ENCODE measurements at places on chromosomes 7 and 10. TPM values are rescaled to one million over a fixed set of nuclear protein-coding genes. Genes with fewer than 3 reads are reported as not detected.

GRCh38 chr7:27897001-27897400, 157.0 kb downstream of the TAX1BP1 start:
- peak; percentile 23 for DNase-seq

DNA sequence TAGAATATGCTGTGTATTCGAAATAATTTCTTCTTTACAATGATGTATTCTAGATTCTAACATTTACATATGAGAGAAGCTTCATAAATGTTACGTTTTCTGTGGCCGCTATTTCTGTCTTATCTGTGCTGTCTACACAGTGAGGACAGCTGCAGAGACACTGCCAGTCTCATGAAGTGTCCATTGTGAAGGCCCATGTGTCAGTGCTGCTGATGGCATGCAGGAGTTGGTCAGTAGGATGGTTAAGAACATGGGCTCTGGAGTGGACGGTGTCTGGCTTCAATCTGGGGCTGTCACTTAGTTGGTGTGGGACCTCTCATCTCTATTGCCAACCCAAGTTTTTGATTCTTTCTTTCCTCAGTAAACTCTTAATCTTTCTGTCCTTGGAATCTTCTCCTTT, 137.3 kb downstream of the SDK1 start:
- DNase-seq: no peak

GRCh38 chr7:610141-610530, 90.5 kb upstream of the PDGFA start:
- DNase-seq: no peak

GRCh38 chr7:85823396-85824080, 636.7 kb upstream of the SEMA3D start:
- no peak for DNase-seq

- peak; percentile 33 for DNase-seq
Measured at GRCh38 chr7:112205343-112206237, 609 bp downstream of the DOCK4 start.

DNA sequence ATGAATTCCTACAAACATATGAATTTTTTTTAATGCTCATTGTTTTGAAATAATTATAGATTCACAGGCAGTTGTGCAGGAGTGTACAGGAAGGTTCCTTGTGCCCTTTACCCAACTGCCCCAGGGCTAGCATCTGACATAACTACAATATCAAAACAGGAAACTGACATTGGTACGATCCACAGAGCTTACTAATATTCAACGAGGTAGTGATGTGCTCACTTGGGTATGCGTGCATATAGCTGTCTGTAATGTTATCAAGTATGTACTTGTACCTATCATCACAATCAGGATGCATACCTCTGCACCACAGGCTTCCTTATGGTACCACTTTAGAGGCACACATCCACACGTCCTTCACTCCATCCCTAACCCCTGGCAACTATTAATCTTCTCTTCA, 68.3 kb downstream of the BMS1 start:
- no peak for DNase-seq

DNA sequence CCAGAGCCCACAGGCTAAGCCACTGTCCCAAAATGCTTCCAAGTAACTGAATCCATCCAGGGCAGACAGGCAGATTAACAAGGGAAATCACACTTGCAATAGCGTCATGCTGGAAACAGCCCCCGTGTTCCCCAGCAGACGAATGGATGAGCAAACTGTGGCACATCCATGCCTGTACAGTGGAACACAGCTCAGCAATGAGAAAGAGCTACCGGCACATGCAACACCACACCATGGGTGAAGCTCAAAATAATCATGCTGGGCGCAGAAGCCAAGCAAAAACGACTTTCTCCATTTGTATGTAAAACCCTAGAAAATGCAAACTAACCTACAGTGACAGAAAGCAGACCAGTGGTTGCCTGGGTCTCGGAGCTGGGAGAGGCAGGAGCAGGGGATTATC, 153.1 kb downstream of the SLIT1 start:
- no peak for DNase-seq

- DNase-seq: no peak
Measured at GRCh38 chr10:77162697-77163096, 474.9 kb downstream of the KCNMA1 start.

DNA sequence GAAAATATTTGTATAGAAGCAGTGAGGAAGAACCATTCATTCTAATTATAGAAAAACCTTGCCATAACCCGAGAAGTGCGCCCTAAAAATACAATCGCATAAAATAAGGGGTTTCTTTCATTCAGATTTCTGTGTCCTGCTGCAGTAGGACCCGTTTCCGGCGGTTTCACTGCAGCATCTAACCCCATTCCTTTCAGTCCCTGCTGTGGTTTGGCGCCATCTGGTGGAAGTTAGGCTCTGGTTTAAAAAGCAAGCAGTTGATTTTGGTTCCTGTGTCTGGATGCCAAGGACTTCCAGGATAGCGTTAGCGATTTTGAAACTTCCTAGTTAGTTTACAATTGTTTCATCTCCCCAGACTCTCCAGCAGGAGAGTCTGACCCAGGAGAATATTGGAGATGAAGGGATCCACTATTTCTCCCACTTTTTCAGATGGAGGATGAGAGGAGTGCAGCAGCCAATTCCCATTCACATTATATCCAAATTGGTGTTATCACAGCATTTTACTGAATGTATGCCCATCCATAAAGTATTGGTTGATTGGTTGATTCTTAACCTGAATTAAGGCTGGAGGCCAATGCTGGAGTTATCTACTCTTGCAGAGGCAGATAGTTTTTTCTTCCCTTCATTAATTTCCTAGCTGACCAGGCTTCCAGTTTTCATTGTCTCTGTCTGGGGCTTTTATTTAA, 128.8 kb upstream of the CACNA2D1 start:
- peak; percentile 73 for DNase-seq

DNA sequence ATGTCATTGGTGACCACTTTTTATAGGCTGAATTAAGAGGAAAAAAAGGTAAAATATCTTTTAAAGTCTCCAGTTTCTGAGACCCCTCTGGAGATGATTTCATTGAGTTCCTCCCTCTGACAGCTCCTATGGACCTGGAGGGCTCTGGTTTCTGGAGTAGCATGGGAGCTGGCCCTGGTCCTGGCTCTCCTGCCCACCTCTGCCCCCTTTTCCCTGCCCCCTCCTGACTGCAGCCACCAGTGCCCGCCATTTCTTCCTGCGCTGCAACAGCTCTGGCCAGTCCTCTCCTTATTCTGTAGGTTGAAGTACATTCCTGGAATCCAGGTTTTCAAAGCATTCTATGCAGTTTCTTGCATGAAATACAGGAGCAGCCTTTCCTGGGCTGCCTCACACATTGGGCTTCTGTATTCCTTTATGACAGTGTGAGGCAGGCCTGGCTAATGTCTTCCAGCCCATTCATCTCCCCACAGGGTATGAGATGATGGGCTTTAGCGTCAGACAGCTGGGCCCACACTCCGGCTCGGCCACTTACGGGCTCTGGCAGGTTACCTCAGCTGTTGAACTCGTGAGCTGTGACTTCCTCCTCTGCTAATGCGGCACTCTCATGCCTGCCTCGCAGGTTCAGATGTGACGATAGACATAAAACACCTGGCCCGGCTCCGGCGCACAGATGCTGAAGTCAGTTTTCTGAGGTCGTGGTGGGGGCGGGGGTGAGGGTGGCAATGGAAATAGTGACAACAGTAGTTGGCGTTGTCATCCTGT, 101.7 kb downstream of the MGMT start:
- no peak for DNase-seq

GRCh38 chr7:46939089-46939488, 642.8 kb downstream of the TNS3 start:
- DNase-seq: no peak

DNA sequence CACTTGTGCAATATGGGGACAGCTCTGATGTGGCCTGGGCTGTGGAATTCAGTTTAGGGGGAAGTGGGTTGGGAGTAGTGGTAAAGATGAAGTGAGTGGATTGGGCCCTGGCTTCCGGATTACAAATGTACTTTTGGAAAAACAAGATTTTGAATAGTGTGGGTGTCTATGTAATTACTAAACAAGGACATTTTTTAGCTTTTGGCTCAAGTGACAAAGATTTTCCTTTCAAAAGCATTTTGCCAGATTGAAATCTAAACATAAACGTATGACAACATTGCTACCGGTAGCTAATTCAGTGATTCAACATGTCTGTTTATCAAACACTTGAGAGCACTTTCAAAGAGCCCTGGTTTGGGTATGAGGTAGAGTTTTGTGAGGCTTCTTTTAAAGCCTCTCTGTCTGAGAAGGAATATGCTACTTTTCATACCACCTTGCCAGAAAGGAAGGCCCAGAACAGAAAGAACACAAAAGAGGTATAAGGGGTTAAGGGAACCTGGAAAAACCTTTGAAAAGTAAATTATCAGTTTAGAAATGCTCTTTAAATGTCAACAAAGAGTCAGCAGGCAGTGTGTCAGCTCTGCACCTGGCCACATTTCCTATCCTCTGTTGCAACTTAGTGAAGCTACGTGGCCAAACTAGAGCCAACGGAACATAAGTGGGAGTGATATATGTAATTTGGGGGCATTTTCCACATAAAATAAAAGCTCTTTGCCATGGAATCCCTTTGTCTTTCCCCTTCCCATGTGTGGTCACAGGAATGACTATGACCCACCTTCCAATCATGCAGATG, 516.1 kb downstream of the NRG3 start:
- no peak for DNase-seq

DNA sequence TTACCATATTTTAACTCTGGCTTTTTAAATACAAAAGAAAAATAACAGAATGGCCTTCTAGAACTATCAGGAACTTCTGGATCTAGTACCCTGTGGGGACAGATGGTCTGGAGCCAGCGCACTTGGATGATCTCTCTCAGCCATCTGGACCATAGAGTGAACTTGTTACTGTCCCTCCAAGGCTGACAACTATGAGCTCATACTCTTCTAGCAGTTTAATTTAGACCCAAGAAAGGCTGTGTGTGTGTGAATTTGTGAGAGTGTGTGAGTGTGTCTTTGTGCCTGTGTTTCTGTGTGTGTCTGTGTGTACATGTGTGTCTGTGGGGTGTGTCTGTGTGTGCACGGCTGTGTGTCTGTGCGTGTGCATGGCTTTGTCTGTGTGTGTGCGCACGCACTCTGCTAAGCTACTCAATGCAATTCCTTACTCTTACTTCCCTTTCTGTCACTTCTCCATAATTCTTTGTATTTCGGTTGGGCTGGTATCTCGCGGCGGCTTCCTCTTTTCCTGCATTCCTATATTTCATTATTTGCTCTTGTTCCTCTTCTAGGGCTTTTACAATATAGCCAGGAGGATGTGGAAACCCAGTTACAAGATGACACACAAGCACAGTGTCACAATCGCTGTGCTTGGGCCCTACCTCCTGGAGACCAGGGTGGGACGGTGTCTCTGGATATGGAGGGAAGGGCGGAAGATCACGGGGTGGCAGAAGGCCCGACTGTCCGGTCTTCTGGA, 51.9 kb downstream of the IKZF1 start:
- DNase-seq: no peak

DNA sequence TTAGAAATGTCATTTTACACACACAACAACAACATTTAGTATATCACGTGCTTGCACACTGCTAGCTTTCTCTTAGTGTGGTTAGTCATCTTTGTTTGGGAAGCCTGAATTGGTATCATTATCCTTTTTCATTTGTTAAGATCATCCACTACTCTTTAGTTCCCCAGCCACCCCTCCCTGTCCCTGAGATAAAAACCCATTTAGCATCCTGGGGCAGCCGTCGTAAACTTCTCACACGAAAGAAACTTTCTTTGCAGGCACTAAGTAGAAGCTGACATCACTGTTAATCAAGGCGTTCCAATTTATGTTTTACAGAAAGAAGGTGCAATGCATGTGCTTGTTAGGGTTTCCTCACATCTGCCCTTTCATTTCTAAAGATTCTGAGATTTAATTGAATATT, 475.1 kb upstream of the FZD8 start:
- no peak for DNase-seq

DNA sequence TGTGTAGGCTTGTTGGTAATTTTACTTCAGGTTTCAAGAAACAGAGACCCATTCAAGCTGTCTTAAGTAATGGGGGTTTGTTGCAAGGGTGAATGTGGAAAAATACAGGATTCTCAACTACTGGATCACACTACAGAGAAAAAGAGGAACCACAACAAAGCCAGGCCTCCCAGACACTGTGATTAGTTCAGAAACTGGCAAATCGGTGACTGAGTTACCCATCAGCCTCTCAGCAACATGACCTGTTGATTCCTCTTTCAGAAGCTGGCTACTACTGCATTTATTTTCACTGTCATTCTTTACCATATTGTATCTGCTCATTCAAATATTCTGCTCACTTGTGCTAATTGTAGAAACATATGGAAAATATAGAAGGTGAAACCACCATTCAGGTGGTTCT, 16.0 kb downstream of the CCDC71L start:
- no peak for DNase-seq

DNA sequence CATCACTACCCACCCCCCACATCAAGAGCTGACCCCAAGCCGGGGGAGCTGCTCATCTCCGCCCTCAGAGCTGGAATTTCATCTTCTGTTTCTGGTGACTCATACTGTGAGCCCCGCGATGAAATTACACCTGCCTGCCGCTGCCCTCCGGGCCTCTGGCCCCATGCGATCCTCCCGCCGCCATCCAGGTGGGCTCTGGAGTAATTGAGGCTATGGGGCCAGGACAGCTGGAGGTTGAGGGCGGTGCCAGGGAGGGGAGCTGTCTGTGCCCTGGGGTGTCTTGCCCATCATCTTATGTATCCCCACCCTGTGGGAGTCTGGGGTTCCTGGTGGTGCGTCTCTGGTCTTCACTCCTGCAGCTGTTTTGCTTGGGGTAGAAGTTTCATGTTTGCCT, 9.0 kb downstream of the GTF2IRD1 start:
- DNase-seq: no peak

DNA sequence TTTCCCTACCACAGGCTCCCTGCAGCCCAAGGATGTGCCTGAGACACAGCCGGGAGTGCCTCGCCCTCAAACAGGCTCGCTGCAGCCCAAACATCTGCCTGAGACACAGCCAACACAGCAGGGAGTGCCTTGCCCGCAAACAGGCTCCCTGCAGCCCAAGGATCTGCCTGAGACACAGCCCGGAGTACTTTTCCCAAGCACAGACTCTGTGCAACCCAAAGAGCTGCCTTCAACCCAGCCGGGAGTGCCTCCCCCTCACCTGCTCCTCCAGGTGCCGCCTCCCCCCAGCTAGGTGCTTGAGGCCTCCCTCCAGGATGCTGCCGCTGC, 42.9 kb downstream of the ANTXRL start:
- no peak for DNase-seq

GRCh38 chr7:73832806-73833205, 2.0 kb downstream of the CLDN4 start:
- no peak for DNase-seq

NUTM2E gene
- 0.09 TPM for polyA plus RNA-seq

ADRB1 gene
- not detected for polyA plus RNA-seq

CYP26C1 gene
- polyA plus RNA-seq: not detected

PTF1A gene
- not detected for polyA plus RNA-seq

CLDN3 gene
- not detected for polyA plus RNA-seq

OPN4 gene
- not detected for polyA plus RNA-seq
